ENCODE measurements at places on chromosomes 7 and 10.
A peak's percentile ranks its signal among the peaks of the same experiment; 100 is the strongest.

DNA sequence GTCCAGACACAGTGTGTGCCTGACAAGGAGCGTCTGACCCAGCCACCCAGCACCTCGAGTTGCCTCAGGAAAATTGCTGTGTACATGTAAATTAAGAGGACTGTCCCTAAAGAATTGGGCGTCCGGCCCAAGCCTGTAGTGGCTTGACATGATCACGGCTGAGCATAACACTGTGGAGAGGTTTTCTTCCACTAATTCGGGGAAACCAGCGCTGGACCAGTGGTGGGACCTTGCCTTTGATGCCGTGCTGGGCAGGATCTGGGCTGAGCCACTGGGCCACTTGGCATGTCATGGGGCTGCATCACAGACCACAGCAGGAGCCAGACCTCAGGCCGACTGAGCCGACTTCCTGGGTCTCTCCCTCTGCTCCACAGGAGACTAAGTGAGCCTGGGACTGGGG, 282.5 kb downstream of the GLRX3 start:
- DNase-seq, result no peak

DNA sequence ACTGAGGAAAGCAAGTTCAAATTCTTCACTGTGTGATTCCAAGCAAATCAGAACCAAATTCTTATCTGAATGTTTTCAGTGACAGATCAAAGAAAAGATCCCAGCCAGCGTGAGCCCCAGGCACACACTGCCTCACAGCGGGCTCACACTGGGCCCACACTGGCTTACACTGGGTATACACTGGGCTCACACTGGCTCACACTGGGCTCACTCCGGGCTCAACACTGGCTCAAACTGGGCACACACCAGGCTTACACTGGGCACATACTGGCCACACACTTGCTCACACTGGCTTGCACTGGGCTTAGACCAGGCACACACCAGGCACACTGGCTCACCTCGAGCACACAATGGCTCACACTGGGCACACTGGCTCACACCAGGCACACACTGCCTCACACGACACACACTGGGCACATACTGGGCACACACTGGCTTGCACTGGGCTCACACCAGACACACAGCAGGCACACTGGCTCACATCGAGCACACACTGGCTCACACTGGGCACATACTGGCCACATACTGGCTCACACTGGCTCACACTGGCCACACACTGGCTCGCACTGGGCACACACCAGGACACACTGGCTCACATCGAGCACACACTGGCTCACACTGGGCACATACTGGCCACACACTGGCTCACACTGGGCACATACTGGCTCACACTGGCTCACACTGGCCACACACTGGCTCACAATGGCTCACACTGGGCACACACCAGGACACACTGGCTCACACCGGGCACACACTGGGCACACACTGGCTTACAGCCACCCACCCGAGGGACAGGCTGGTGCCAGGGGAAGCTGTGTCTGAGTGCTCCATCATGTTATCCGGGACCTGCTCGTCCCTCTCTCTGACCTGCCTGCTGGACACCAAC, 156.3 kb downstream of the PTPRN2 start:
- DNase-seq, result no peak

GRCh38 chr7:150992833-150993302, 2.1 kb downstream of the NOS3 start:
- DNase-seq, result no peak

- no peak for DNase-seq
These were observed 180.0 kb downstream of the RELN start for GRCh38 chr7:103809229-103809994.

- no peak for DNase-seq
These were observed 231.1 kb downstream of the ARHGAP12 start for GRCh38 chr10:31697271-31698180.

- DNase-seq, result no peak
These were observed 28.1 kb upstream of the TRIL start for GRCh38 chr7:28986028-28986764.

- DNase-seq, result no peak
These were observed 17.7 kb downstream of the FRG2B start for GRCh38 chr10:133608855-133609254.

DNA sequence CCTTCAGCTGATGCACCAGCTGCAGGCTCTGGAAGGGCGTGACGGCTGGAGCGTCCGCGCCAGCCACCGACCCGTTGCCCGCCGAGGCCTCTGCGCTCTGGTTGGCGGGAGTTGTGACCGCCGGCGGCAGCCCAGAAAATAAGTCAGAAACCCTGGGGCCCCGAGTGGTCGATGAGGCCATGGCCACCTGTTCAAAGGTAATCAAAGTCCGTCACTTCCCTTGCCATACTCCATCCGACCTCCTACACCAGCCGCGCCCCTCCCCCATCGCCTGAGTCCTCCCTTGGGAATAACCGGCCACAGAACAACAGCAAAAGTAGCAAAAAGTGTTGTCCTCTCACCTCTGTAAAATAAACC, 406 bp downstream of the PRLHR start:
- DNase-seq, result no peak

- no peak for DNase-seq
These were observed 1005.8 kb upstream of the C7orf33 start for GRCh38 chr7:147584771-147585193.

DNA sequence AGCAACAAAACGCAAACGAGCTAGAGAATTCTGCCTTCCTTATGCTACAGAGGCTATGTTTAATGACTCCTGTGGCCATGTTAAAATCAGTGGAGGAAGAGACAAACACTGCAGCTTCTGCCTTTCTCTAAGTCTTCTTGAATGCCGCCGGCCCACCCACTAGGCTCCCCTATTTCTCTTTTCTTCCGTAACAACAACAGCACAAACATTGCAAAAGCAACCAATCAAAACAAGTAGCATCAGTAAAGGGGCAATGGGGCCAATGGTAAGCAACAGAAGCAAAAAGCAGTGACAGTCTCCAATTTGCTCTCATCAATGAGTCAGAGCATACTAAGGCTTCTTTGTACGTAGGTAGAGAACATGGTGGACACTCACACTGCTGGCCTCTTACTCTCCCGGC, 26.8 kb downstream of the DNAJC1 start:
- DNase-seq, result no peak

- no peak for DNase-seq
These were observed 664.5 kb upstream of the VSTM2A start for GRCh38 chr7:53877688-53878087.

GRCh38 chr10:100009283-100009792, 409 bp downstream of the DNMBP start:
- DNase-seq, result no peak

- DNase-seq, result peak; percentile 26
These were observed 12.6 kb upstream of the AOAH start for GRCh38 chr7:36736899-36737211.

GRCh38 chr7:98771941-98772603, 97.7 kb downstream of the TMEM130 start:
- DNase-seq, result no peak

DNA sequence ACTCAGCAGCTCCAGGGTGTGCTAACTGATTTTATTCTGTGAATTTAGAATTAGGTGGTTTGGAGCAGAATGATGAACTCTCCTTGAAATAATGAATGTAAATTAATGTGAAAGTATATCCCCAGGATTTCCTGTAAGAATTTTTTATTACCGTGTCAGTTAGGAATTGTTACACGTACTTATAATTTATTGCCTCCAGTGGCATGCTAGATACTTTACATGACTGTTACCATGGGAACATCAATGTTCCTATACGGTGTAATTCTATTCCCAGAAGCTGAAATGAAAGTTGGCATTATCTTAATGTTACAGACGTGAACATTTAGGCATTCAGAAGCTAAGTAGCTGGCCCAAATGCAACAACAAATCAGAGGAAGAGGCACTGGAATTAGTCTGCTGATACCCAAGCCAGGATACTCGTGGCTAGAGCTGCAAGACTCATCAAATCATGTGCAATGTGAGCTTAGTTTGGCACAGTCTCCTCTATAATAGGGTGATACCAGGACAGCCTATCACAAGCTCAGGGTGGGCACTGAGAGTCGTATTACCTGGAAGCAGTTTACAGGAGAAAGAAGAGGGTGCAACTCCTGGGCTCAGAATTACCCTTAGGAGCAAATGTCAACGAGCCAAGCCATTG, 30.0 kb upstream of the PRKAR2B start:
- DNase-seq, result no peak

DNA sequence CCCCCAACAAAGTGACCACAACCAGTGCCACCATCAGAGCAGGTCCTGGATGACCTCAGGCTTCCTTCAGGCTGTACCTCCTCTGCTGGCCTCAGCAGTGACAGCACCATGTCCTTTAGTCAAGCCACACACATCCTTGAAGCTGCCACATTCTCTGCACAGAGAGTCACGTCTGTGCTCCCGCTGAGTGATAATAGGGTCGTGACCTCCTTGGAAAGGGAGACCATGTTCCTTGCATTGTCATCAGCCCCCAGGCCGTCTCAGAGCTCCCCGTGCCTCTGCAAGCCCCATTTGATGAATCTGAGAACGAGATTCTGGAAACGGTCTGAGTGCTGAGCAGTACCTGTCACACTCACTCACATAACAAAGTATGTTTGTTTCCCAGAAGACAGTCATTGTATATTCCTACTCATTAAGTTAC, 106.5 kb upstream of the PRR15 start:
- DNase-seq, result no peak

- DNase-seq, result no peak
These were observed 129.1 kb upstream of the PPP1R3A start for GRCh38 chr7:114047889-114048288.

- no peak for DNase-seq
These were observed 32.1 kb upstream of the CALD1 start for GRCh38 chr7:134747326-134747725.

DNA sequence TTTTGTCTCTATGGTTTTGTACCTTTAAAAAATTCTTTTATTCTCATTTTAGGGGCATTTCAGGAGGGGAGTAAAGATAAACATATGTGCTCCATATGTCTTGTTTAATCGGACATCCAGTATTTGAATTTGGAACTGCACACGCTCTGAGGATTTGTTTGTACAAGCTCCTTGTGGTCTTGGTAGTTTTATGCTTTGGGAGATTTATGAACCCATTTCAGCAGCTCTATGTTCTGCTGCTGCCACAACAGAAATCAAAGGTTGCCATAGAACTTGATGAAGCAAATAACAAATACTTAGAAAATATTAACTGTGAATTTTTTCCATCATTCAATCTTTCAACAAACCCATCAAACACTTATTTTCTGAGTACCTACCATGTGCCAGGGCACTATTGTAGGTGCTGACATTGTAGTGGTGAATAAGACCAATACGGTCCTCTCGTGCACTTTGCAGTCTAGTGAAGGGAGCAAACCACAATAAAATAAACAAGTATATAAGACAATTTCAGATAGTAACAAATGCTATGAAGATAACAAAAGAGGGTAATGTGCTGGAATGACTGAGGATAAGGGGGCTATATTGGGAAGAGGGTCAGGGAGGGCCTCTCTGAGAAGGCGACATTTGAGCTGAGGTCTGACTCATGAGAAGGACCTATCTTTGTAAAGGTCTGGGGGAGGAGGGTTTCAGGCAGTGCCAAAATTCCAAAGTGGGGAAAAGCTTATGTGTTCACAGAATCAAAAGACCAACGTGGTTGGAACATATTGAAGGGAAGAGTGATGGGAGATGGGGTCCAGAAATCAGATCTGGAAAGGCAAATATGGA, 30.4 kb downstream of the MYPN start:
- DNase-seq, result no peak

DNA sequence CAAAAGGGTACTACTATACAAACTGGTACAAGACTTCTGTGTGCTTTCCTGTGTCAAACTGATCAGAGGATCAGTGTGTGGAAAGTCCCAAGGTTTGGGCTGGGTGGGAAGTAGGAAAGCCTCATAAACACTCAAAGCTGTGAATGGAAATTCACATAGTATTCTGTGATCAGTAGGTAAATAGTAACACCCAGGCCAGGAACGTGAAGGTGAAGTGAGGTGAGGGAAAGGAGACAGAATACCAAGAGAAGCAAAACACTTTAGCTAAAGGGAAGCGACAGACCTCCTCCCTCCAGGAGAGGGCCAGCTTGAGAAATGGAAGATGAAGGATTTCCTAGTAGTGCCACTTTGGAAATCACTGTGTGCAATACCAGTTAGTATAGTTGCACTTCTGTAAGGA, 451.9 kb downstream of the KCNMA1 start:
- no peak for DNase-seq

- DNase-seq, result no peak
These were observed 69.5 kb downstream of the ZNF800 start for GRCh38 chr7:127322832-127323493.

DNA sequence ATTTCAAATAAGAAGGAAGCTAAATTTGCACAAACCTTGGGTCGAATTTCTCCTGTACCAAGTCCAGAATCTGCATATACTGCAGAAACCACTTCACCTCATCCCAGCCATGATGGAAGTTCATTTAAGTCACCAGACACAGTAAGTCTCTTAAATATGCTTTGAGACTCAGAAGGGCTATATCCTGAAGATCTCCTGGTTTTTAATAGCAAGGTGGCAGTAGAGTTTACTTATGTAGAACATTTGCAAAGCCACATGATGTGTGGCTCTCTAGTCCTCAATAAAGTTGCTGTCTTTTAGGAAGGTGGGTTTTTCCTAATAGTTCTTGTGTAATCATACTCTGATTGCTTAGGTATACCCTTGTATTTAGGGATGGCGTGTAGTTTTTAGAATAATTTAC, 8.7 kb downstream of the DBF4 start:
- DNase-seq, result no peak

DNA sequence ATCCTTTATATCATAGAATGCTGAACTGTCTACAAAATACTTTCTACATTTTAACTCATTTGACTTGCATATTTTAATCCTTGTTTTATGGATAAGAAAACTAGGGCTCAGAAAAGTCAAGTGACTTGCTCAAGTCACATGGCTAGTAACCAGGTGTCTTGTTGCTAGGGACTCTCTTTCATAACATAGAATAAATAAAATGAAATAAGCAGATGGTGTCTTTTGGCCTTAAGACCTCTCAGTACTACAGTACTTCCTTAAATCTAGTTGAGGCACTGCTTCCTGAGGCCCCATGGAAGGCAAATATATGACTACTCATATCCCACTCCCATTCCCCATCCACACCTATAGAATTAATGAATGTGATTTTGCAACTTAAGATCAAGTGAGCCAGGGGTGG, 87.9 kb downstream of the CDK6 start:
- DNase-seq, result no peak

GRCh38 chr10:66843396-66843795, 82.4 kb upstream of the LRRTM3 start:
- DNase-seq, result no peak

GRCh38 chr10:107022600-107023354, 141.7 kb downstream of the SORCS1 start:
- DNase-seq, result no peak

- DNase-seq, result no peak
These were observed 113.9 kb upstream of the STK17A start for GRCh38 chr7:43469051-43469450.

DNA sequence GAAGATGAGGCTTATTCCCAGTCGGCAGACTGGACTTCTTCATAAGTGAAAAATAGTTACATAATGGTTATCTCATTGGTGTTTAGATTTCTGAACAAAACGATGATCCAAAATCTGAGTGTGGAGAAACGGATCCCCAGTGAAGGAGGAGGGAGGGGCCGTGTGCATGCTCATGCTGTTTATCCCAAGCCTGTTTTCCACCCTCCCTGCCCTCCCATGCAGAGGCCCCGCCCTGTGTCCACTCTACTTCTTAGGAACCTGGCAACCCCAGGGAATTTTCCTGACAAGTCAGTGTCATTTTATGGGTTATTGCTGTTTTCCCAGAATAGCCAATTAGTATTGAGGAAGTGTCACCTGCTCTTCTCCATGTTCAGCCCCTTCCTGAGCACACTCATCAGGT, 174.0 kb downstream of the CELF2 start:
- DNase-seq, result no peak

- no peak for DNase-seq
These were observed 899.1 kb upstream of the AUTS2 start for GRCh38 chr7:68699090-68699711.

Measured in germinal center (tissue), 1 donor.